ENCODE measurements at places on chromosomes 6 and 20.

DNA sequence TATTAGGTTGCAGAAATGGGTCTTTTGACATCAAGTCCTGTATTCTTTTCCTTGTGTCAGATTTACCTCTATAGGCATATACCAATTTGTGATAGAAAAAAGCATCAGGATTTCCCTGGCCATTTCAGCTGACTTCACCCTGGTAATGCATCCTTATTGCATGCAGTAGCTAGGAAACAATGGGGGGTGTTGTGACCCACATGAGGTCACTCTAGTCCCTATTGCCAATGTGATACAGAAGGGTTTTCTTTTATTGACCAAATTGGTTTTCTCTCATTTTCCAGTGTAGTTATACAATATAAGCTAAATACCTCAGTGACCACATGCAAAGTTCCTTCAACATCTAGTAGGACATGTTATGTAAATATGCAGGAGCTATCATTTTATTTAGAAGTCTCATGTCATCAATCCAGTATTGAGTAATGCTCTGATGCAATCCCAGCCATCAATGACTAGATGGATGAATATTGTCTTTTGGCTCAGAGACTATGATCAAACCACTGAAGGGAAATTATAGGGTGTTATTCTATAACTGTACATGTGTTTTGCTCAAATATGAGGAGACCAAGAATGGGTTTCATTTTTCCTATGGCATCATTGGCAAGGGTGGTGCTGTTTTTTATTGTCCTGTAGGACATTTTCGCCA lies 177.7 kb downstream of the KLHL32 start:
- DNase-seq = no peak

GRCh38 chr6:259316-259715 lies 33.0 kb upstream of the DUSP22 start:
- no peak for DNase-seq

DNA sequence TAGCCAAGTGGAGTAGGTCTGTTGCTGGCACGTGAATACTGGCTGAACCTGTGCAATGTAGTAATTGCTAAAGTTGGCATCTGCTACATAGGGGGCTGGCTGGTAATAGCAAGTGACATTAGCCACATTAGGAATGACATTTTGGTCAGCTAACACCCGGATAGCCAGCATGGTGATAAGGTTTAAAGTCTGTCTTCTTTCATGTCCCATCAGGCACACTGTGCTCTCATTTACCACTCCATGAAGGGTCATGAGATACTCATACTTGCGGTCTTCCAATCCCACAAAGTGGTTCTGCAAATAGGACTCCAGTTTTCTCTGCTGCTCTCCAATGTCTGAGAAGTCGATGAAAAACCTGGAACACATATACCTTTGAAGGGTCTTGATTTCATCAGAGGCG lies 2.8 kb downstream of the TENT5A start:
- no peak for DNase-seq

- DNase-seq = no peak
Measured at GRCh38 chr20:42443200-42443599, 746.5 kb downstream of the PTPRT start.

- DNase-seq = no peak
Measured at GRCh38 chr6:47044397-47044796, 2.3 kb upstream of the ADGRF1 start.

GRCh38 chr6:80234908-80235307 lies 128.4 kb downstream of the BCKDHB start:
- DNase-seq = no peak

GRCh38 chr6:78483553-78484197 lies 383.7 kb upstream of the IRAK1BP1 start:
- no peak for DNase-seq

GRCh38 chr20:56223352-56223751 lies 25.2 kb upstream of the MC3R start:
- DNase-seq = no peak

DNA sequence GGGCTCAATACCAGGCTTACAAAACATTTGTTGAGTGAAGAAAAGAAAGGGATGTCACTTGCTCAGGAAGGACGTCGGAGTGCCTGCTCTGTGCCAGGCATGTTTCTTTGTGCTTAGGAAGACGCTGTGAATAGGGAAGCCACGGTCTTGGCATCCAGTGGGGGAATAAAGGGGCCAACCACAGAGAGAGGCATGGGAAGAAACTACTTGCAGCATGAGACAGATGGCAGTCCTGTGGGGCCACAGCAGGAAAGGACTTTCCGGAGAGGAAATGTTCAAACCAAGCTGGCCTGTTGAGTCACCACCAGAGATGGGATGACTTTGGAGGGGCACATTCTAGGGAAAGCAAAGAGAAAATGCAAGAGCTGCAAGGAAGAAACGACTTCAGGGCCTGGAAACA lies 173.2 kb downstream of the CDH26 start:
- DNase-seq = no peak

- no peak for DNase-seq
Measured at GRCh38 chr6:56909115-56909907, 45.6 kb upstream of the BEND6 start.

GRCh38 chr6:88483424-88483823 lies 317.3 kb upstream of the CNR1 start:
- DNase-seq = no peak

DNA sequence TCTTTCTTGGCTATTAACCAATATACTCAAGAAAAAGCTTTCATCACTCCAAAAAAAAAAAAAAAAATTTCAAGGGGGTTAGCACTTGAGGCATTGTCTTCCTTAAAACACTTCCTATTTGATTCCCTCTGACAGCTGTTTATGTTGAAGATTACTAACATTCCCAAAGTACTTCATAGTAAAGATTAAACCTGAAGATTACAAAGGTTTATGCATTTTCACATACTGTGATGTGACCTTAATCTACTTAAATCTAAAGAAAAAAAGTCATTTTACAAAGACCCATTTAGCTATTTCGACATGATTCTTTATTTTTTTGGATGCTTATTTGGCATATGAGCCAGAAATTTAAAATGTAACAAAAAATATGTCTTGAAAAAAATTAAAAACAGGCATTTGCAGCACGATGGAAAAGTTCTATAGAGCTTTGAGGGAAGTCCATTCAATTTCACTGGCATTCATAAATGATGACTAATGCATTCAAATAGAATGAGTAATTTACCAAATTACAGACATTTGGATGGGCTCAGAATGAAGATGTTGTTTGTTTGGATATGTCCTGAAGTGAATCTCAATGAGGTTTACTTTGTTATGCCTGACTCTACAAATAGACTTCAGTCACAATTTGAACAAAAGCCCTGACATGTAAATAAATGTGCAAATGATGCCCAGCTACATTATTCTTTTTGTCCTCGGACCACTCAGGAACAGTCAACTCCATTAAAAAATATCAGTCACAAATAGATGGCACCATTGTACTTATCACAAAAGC lies 674.6 kb upstream of the MARCKS start:
- no peak for DNase-seq
